ENCODE measurements at places on chromosomes 3 and 15. TPM values are rescaled to one million over a fixed set of nuclear protein-coding genes. Genes with fewer than 3 reads are reported as not detected.

GRCh38 chr3:142152384-142152783, 3.0 kb upstream of the TFDP2 start:
- H3K4me3 ChIP-seq = no peak overlapping the region
- no peak for DNase-seq
- H3K4me1 ChIP-seq = peaks cover 17% of the 10 kb centered on the region
- H3K36me3 ChIP-seq = no peaks in the 10 kb centered on the region
- no peak overlapping the region for H3K27ac ChIP-seq

DNA sequence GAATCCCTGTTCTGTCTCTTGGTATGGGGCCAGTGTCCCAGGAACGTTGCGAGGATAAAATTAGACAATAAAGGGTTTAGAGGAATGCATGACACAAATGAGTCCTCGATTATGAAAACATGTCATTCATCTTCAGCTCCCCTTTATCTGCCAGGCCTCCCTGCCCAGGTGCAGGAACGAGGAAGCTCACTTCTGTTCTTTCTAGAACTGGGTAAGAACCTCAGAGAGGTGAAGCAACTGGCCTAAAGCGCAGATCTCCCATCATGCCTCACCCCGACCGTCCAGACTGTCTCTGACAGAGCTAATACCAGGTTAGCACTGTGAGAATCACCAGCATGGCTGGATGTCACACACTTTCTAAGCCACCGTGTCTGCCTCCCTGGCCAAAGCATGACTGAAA, 1.5 kb upstream of the ITIH1 start:
- H3K27me3 ChIP-seq = no peaks in the 10 kb centered on the region

The RPS27L gene
- total RNA-seq = 15.2 TPM

- H3K36me3 ChIP-seq = no peaks in the 10 kb centered on the region
- no peak overlapping the region for H3K27ac ChIP-seq
- no peak for DNase-seq
- no peak overlapping the region for H3K4me3 ChIP-seq
These were observed 118.4 kb downstream of the ATG7 start for GRCh38 chr3:11390411-11391131.

- no peaks in the 10 kb centered on the region for H3K36me3 ChIP-seq
- H3K4me3 ChIP-seq = no peak overlapping the region
- no peaks in the 10 kb centered on the region for H3K27me3 ChIP-seq
- H3K4me1 ChIP-seq = peaks cover 4% of the 10 kb centered on the region
- no peak overlapping the region for H3K27ac ChIP-seq
These were observed 307.5 kb downstream of the EDEM1 start for GRCh38 chr3:5494905-5495519.
